Stromal cell of bone marrow (primary cell): ENCODE measurements at places on chromosomes 7 and 10.

GRCh38 chr10:109892117-109892516 lies 31.2 kb downstream of the XPNPEP1 start:
- no peak for DNase-seq

GRCh38 chr10:111873041-111873440 lies 310.5 kb downstream of the GPAM start:
- DNase-seq = no peak

GRCh38 chr10:97115846-97116245 lies 69.9 kb downstream of the SLIT1 start:
- DNase-seq = no peak

GRCh38 chr7:42449431-42449830 lies 212.4 kb upstream of the GLI3 start:
- DNase-seq = no peak

DNA sequence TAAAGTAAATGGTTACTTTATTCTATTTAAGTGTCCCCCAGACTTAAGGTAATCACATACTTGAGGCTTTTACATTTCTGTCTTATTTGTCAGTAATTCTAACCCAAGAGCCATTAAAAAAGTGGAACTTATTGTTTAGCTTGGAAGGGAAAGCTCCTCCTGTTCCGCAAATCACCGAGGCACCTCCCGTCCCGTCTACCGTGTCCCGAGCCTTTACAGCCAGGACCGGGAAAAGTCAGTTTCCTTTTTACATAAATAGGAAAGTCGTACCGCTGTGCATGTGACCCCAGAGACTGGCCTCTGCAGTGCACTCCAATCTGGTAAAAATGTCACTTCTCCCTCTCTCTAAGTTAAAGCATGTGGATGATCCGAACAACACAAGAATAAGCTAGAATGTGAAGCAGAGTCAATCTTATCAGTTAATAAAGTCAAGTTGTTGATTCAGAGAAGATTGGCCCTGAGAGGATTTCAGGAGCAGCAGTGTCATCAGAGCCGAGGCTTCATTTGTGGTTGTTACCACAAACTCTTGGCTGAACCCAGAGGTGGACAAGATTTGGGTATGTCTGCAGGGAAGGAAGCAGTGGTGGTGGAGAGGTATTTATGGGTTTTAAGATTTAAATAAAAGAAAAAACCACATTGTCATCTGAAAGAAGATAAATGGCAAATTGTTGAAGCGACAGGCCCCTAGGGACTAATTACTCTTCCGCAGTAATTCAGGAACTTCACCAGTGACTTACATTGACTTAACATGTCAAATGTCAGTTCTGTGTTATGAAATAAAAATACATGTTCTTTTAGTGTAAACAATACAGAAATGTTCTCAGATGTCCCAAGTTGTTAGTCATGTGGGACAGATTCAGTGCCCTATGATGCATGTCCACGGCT lies 316.6 kb upstream of the ZNF32 start:
- peak; percentile 68 for DNase-seq

DNA sequence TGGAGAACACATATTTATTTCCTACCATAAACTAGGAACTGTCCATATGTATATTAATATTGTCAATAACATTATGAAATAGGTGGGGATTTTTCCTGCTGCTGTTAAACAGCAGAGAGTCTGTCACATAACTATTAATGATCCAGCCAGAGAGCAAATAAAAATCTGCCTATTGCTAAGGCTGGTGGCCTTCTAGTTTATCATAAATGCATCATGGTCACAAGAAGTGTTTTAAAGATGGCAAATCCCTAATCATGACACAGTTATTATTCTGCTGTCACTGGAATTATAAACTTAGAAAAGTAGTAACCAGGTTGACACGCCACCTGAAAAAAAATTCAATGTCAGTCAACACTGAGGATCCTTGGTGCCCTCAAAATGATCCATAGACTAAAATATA lies 132.3 kb downstream of the HGF start:
- no peak for DNase-seq

GRCh38 chr10:6912424-6912823 lies 332.3 kb upstream of the PRKCQ start:
- DNase-seq = no peak

GRCh38 chr7:116633131-116633988 lies 38.6 kb upstream of the MET start:
- DNase-seq = no peak
